ENCODE measurements at places on chromosomes 13 and 19.

- DNase-seq = no peak
Measured at GRCh38 chr13:24203811-24204210, 43.3 kb downstream of the SPATA13 start.

DNA sequence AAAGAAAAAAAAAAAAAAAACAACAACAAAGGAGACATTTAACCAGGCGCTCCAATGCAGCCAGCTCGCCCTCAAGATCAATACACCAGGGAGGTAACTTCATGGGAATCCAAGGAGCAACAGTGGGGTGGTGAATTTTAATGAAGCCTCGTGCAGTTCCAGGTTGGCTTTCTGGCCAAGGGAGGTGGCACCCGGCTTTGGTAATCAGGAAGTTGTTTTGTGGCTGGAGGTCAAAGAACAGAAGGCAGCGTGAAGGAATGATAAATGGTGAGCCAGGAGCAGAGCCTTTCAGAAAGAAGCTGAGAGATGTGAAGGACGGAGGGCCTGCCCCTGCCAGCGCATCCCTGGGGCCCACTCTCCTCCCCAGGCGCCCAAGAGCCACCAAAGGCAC, 188.2 kb upstream of the TSC22D1 start:
- DNase-seq = no peak

GRCh38 chr13:105602956-105603670, 932.3 kb downstream of the EFNB2 start:
- no peak for DNase-seq

- no peak for DNase-seq
Measured at GRCh38 chr19:15265850-15266248, 33.6 kb upstream of the EPHX3 start.

GRCh38 chr19:4694211-4694987, 24.3 kb upstream of the MYDGF start:
- peak; percentile 26 for DNase-seq

DNA sequence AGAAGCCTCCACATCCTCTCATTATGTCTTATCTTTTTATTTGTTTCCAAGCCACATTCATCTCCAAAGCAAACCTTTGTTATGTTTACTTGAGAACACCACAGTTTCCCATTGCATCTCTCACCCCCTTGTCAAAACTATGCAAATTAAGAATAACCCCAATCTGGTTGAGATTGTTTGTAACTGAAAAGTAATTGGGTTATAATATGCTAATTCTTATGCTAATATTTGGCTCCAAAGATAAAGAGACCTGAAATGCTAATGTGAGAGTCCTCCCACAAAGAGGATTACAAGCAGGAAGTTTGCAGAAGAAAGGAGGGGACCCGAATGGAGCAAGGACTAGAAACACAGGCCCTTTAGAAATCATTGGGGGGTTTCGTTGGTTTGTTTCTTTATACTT, 92.9 kb upstream of the UBL3 start:
- no peak for DNase-seq

DNA sequence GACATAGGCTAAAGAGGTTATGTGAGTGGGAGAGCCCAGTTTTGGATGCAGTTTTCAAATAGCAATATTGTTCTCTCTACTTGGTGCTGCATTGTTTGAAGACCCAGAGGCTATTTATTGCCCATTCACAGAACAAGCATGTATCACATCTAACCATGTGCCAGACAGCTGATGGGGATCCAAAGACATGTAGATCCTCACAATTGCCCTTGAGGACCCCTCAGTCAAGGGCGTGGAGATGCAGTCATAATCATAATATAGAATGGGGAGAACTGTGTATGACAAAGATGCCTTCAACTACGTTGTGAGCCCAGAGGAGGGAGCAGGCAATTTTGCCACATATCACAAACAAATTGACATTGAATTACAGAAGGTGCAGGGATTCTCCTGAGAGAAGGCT, 70.5 kb downstream of the NHLRC3 start:
- no peak for DNase-seq

DNA sequence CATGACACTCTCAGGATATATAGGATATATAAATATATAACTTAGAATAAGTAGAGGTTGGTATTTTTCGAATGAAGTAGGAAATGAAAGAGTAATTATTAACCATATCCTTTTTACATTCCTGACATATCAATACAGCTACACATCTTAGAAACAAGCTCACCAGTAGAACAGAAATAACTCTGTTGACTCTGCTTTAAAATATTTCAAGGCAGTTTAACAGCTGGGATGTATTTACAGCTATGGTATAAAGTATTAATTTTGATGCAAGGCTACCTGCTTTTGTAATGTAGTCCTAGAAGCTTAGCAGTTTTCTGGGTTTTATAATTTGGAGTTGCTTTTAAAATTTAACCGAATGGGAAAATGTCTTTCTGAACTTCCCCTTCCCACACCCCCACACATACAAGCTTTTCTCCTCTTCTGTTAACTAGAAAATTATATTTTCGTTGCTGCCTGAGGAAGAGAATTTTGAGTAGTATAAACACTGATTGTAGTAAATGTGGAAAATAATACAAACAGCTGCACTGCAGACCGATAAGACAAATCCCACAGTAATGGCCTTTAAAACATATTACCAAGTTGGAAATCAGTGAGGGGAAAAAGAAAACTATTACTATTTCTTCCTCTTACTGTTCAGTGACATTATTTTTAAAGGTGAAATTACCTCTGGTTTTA, 147.7 kb downstream of the GGACT start:
- DNase-seq = no peak

GRCh38 chr13:35530147-35530546, 53.7 kb upstream of the MAB21L1 start:
- DNase-seq = no peak

DNA sequence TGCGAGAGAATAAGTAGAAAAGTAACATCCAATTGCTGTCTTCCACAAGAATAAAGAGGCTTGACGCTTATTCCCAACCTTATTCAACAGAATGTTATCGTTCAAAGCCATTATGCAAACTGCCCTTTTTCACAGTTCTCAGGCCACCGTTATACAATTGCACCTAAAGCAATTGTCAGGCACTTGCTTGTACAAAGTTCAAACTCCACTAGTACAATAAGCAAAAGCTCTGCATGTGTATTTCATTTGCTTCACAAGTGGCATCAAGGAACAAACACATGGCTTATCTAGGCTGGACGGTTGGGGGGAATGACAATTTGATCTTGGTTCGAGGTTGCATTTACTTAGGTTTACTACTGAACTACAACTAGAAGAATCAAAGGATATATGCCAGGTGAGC, 815.6 kb downstream of the EFNB2 start:
- no peak for DNase-seq

DNA sequence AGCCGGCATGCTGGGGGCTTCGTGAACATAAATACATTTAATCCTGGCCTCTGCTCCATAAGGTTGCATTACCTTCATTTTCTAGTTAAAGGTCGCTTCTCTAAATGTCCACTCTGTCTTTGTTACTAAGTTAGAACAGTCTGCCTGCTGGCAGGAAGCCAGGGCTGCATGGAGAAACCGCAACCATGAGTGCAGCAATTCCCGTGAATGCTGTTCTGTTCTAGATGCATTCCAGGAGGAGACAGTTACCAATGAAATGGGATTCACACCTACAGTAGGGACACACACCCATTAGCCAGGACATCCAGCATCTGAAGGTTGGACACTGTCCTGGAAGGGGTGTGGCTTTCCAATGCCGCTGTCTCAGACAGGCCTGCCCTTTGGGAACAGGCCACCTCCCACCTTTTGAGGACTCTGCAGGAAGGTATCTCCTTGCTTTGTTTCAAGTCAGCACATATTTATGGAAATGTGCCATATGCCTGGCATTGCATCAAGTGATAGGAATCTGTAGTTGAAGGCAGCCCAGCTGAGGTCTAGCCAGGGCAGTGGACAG, 129.7 kb downstream of the SLC7A1 start:
- DNase-seq = no peak

DNA sequence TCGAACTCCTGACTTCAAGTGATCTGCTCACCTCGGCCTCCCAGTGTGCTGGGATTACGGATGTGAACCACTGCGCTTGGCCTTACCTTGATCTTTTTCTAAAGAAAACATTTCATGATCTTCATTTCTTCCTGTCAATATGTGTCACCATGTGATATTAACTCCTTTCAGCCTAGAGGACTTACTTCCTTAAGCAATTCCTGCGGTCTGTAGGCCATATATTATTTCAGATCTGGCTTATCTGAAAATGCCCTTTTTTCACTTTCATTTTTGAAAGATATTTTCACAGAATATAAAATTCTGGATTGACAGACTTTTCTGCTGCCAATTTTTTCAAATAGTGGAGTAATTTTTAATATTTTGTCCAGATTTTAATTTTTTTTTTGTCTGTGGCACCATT, 2.0 kb upstream of the GPR32 start:
- DNase-seq = no peak

GRCh38 chr19:48683349-48683748, 10.5 kb upstream of the NTN5 start:
- DNase-seq = no peak

DNA sequence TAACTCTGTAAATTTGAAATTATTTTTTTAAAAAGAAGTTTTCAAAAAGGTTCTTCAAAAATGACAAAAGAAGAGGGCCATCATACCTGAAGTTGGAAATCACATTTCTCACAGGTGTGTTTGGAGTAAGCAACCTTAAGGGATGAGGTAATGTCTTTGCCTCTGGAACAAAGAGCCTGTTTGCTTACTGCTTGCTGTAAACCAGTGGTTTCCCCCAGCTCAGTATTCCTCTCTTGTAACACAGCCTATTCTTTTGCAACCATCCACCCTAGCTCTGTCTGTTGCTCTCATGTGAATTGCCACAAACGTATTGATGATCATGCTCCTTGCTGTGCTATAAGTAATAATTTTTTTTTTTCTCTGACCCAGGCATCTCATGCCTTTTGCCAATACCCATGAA, 38.1 kb downstream of the UCHL3 start:
- DNase-seq = no peak

GRCh38 chr13:112670864-112671263, 19.0 kb upstream of the ATP11A start:
- DNase-seq = no peak

- no peak for DNase-seq
Measured at GRCh38 chr19:5122671-5123409, 153.9 kb downstream of the KDM4B start.

- DNase-seq = no peak
Measured at GRCh38 chr13:92843549-92843948, 383.1 kb upstream of the GPC6 start.

- DNase-seq = no peak
Measured at GRCh38 chr13:104008541-104009435, 942.6 kb upstream of the SLC10A2 start.

GRCh38 chr19:38869836-38870607, 8.1 kb downstream of the RINL start:
- DNase-seq = peak; percentile 37

- DNase-seq = no peak
Measured at GRCh38 chr13:86438034-86438433, 638.8 kb upstream of the SLITRK6 start.

DNA sequence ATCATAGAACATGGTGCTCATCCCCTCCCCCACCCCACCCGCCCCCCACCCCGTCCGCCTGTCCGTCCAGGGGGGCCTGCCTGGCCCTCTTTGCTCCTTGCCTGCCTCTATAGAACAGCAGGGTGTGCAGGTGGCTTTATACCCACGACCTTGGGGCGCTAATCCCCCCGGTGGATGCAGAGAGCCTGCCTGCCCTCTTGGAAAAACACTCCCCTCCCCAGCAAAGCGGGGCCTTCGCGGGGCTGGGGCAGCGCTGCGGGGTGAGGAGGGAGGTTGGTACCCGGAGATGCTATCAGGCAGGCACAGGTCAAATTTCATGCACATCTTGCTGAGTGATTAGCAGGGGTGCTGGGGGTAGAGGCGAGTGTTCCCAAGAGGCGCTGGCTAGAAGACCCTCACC, 21.9 kb downstream of the RFX1 start:
- DNase-seq = no peak

DNA sequence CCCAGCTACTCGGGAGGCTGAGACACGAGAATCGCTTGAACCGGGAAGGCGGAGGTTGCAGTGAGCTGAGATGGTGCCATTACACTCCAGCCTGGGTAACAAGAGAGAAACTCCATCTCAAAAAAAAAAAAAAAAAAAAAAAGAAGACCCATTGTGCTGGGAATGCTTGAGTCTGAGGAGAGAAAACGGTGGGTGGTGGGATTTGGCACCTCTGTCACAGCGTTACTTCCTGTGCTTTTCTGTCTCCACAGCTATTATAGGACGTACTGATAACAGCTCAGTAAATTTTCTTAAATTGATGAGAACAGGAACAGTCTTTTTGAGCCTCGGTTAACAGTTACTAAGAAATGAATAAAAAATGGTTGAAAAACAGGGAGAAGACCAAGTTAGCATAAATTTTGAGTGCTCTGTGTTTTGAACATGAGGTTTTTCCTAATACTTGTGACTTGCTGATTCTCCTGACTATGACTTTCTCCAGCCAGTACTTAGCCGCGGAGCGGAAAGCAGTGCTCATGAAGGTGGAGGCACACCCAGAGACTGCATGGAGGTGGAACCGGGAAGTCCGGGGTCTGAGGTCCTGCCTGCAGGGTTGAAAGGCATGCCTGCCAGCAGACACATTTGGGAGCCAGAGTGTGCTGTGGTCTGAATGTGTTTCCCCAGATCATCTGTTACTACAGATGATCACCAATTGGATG, 55.3 kb upstream of the TEX29 start:
- DNase-seq = no peak

- DNase-seq = no peak
Measured at GRCh38 chr19:1514986-1515721, 2.3 kb upstream of the ADAMTSL5 start.

DNA sequence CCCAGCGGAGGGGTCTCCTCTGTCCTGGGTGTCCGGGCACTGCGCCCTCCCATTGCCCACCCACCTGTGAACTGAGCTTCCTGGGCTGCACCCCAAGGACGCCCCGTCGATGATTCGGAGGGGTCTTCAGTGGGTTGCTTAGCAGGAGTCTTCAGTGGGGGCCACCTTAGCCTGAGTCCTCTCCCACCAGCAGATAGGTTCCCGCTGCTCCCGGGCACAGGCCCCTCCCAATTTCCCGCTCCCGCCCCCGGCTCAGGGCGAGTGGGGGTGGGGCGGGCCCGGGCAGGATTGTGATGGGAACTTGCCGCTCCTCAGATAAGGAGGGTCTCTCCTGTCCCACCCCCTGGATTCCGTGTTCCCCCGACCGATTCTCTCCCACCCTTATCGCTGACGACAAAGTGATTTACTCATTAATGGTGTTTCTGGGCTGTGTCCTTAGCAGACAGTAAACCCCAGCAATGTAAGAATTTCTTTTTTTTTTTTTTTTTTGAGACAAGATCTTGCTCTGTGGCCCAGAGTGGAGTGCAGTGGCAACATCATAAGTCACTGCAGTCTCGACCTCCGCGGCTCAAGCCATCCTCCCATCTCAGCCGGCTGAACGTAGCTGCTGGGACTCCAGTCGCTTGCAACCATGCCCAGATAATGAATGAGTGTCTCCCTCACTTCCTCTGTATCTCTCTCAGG, 655 bp upstream of the S1PR5 start:
- DNase-seq = no peak

GRCh38 chr19:34096020-34096915, 76.0 kb upstream of the LSM14A start:
- no peak for DNase-seq

DNA sequence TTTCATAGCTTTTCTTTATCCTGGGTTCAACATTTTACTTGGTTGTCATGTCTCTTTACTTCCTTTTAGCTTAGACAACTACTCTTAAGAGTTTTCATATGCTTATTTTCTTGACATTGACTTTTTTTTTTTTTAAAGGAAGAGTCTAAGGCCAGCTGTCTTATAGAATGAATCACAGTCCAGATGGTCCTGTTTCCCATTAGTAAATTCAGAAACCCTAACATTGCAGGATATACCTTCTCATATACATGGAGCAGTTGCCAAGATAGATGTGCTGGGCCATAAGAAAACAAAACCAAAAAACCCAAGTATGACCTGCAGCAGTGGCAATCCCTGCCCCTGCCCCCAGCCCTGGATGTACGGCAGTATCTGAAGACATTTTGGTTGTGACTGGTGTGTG, 72.8 kb downstream of the COG3 start:
- no peak for DNase-seq

All from esophagus squamous epithelium (tissue), 5 donors.